ENCODE measurements at places on chromosomes 4 and X.
A peak's percentile ranks its signal among the peaks of the same experiment; 100 is the strongest.

DNA sequence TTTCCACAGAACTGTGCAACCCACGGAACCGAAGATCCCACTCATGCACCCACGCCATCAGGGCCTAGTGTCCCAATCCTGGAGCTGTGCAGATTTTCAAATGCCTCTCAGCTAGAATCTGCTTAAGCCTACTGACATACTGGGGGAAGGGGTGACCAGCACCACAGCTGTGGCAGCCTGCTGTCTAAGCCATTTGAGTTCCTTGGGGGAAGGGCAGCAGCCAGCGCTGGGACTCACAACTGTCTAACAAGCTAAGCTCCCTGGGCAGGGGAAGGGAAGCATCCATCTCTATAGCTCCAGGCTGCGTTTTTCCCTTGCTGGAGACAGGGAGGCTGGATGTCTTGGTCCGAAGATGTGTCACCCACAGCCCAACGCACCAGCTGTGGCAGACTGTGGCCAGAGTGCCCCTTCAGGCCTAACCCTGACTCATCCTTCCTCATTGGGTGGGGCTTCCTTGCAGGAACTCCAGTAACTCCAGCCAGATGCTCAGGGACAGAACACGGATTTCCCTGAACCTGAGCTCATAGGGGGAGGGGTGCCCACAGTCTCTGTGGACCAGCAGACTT is 194.8 kb downstream of the CHRDL1 start:
- no peak for DNase-seq

DNA sequence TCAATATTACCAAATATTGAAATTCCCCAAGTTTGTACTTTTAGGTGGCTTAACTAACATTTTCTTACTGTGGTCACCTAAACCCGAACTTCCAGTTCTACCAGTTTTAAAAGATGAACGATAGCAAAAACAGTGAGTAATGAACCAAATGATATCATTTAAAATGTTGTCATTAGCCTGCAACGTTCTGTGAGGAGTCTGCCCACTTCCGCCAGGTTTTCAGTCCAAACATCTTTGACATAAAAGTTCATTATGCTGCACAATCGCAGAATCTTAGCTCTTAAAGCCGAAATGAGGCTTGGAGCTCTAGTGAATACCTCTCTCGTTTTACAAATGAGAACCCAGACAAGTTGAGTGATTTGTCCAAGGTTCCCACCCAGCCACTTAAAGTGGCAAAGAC is 762 bp downstream of the PIGA start:
- DNase-seq, result peak; percentile 56

- DNase-seq, result peak; percentile 36
These were observed 32.1 kb upstream of the MTNR1A start for GRCh38 chr4:186587416-186588018.

- no peak for DNase-seq
These were observed 102.3 kb downstream of the LARP1B start for GRCh38 chr4:128163177-128164117.

GRCh38 chrX:3520458-3520857 is 174.0 kb upstream of the MXRA5 start:
- DNase-seq, result no peak

- DNase-seq, result no peak
These were observed 58.9 kb downstream of the MTMR1 start for GRCh38 chrX:150752124-150752523.

- DNase-seq, result no peak
These were observed 672.9 kb downstream of the SH3BGRL start for GRCh38 chrX:81874807-81875206.

DNA sequence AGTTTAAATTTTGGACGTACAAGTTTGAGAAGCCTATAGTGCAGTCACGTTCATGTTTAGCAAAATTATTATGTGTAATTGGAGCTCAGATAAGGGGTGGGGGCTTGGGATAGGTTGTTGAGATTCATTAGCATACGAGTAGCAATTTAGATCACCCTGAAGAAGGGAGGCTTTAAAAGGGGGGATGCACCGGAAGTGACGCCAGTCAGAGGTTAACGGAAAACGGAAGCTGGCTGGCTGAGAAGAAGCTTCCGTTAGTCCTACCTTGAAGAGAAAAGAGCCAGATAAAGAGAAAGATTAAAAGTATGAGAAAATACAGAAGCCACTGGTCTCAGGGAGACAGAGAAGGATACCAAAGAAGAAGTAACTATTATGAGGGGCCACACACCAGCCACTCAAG is 1.1 kb upstream of the NXT2 start:
- no peak for DNase-seq

DNA sequence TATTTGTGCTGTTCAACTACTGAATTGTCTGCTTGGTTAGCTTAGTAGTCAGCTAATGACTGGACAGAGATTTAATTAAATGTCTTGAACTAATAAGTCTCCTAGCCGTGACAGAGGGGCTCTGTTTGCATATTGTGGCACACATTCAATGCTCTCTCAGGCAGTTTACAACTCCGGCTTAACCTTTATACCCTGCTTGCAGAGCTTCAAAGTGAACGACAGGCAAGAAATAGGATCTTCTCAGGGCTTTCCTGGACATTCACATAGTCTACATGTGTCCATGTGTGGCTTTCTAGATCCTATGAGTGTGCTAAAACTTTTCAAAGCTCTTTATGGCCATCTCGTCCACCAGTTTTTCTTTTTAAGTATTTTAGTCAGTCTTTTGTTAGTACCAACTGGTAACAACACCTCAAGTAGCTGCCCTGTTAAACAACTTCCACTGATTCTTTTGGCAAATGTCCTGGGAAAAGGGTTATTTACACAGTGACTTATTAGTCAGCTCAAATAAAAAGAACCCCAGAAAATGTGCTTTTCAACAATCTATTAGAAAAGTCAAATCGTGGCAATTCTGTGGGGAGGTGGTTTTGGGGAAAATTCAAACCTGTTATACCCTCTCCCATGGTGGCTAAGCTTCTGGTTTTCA is 28.6 kb downstream of the OR13H1 start:
- DNase-seq, result no peak

DNA sequence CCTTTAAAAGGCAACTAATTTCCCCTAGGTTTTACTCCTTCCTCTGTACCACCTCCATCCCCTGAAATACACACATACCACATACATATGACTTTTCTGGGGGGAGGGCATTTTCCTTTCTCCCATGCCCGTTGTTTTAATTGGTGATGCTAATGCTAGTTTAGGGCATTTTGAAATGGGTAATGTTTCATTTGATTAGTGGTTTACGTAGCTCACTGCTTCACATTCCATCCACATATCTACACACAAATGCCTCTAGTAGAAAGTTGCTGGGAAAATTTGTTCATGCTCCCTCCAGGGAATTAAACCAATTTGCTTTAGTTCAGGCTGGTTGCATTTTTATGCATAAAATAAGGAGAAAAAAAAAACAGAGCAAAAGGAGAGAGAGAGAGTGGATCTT is 231.2 kb downstream of the FRAS1 start:
- DNase-seq, result no peak

DNA sequence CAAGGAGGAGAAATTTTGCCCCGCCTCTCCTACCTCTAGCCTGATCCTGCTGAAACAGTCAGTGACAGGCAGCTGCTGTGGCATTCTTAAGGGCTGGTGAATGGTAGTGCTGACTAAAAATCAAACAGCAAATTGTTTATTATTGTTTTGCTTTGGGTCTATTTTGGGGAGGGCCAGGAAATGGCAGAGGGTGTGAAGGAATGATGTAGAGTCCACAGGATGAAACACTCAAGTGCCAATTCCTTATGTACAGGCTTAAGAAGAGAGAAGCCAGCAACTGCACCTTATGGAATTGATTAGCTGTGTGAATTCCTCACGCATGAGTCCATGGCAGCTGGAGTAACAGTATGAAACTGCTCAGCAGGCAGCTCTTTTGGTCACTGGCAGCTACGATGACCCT is 39.7 kb downstream of the VEGFC start:
- DNase-seq, result no peak

DNA sequence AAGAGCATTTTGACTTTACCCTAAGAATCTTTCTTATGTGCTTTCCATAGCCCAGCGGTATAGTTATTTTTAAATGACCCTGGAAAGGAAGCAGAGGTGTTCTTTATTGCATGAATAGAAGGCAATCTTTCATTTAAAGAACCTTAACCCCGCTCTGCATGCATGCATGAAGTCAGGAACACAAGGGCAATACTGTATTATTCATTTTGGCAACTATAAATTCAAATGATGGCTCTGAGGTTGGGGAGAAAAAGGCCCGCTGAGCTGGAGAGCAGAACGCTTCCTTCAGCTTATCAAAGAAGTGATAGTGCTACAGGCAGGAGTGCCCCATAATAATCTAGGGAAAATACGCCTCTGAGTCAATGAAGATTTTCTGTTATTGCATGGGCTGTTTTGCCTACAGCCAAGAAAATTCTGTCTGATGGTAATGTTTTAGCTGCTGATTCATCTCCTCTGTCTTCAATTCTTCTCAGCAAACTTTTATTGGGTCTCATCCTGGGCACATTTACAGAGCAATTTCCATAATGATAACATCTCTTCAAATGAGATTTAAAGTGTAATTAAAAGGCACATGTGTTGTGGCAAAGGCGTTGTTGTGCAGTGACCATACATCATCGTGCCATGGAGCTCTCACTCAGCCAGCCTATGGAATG is 452.2 kb upstream of the FTHL17 start:
- no peak for DNase-seq

GRCh38 chrX:48076343-48076742 is 4.9 kb upstream of the ZNF630 start:
- DNase-seq, result no peak

DNA sequence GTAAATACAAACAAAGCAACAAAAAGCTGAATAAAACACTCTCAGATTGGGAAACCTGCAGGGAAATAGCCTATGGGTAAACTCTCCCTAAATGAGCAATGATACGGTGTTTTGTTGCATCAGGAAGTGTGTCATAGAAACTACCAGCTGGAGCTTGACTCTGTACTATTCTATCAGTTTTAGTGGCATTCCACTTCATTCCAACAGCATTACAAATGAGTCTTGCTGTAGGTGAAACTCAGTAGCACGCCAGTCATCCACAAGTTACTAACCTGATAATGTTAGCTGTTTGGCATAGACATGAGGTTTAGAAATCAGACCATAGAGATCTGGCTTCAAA is 24.9 kb downstream of the FGFBP1 start:
- DNase-seq, result no peak

DNA sequence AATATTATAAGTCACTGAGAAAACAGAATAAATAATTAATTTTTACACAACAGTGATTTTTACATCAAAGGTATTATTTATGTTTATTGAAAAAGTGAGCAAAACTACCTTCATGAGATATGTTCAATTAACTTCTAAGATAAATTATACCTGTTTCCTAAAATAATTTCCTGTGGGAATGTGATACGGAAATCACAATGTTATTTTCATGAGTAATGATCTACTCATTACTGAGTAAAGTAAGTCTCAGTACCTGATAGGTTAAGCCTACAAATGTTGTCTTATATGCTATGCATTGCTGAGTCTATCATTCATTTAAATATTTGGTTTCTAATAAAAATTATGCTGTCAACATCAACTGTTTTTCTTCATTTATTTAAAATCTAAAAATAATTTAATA is 324.0 kb downstream of the STPG2 start:
- DNase-seq, result no peak
